Activated CD8-positive, alpha-beta T cell treated with anti-CD3 and anti-CD28 coated beads for 36 hours (primary cell): ENCODE measurements at places on chromosomes 6 and 20. TPM values are rescaled to one million over a fixed set of nuclear protein-coding genes. Genes with fewer than 3 reads are reported as not detected.
A peak's percentile ranks its signal among the peaks of the same experiment; 100 is the strongest.

DNA sequence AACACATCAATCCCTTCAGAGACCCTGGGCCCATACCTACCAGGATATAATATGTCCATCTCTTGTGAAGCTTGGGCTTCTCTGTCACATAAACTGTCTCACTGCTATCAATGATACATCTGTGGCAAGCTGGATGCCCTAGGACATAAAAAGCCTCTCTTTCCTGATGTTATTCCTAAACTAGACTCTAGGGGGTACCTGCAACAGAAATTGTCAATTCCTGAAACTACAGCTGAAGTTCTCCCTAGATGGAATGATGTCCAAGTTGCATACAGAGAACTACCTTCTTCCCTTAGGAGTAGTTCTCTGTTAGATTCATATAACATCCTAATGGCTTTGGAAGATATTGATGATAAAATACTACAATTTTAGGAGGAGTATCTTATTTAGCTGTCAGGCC lies 35.8 kb downstream of the TBX18 start:
- H3K27ac ChIP-seq, result no peak overlapping the region
- no peaks in the 10 kb centered on the region for H3K4me1 ChIP-seq
- DNase-seq, result no peak
- H3K27me3 ChIP-seq, result peaks cover 1% of the 10 kb centered on the region
- H3K36me3 ChIP-seq, result no peaks in the 10 kb centered on the region

OOEP gene
- total RNA-seq, result not detected

DNMT3B gene
- 2.9 TPM for total RNA-seq

DNA sequence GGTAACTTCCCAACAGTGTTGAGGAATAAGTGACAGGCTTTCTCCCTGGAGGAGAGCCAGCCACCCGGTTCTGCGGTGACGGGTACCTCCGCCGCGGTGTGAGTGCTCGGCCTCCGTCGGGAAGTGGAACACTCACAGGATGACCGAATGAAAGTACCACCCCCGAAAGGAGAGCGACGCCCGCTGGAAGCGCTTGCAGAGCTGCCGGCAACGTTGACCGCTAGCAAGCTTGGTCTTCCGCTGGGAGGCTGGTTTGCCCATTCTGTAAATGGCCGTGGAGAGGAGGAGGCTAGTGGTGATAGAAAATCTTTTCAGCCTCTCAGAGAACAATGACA lies 614 bp upstream of the TMEM242 start:
- H3K4me1 ChIP-seq, result peaks cover 33% of the 10 kb centered on the region
- peak overlapping the region; percentile 91 for H3K4me3 ChIP-seq
- H3K27ac ChIP-seq, result peak overlapping the region; percentile 88

SOBP gene
- 1.1 TPM for total RNA-seq

SPATS1 gene
- not detected for total RNA-seq

XKR7 gene
- total RNA-seq, result not detected

FNDC1 gene
- total RNA-seq, result not detected

DNA sequence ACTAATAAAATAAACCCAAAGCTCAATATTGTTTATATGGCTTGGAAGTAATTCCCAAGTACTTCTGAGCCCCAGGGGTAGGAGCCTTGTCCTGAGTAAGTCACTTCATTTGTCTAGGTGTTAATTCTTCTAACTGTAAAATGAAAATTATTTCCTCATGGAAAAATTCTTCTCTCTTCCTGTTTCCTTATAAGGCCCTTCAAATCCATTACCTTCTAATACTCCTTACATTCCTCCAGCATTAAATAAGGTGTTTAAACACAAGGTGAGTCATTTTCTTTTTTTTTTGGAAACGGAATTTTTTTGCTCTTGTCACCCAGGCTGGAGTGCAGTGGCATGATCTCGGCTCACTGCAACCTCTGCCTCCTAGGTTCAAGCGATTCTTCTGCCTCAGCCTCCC lies 41.9 kb downstream of the PRR18 start:
- H3K4me3 ChIP-seq, result no peak overlapping the region
- H3K4me1 ChIP-seq, result no peaks in the 10 kb centered on the region
- no peak overlapping the region for H3K27ac ChIP-seq
- no peak for DNase-seq

GRCh38 chr6:140061110-140062042 lies 686.9 kb upstream of the CITED2 start:
- H3K27ac ChIP-seq, result no peak overlapping the region
- H3K4me1 ChIP-seq, result no peaks in the 10 kb centered on the region
- no peak overlapping the region for H3K4me3 ChIP-seq

DNA sequence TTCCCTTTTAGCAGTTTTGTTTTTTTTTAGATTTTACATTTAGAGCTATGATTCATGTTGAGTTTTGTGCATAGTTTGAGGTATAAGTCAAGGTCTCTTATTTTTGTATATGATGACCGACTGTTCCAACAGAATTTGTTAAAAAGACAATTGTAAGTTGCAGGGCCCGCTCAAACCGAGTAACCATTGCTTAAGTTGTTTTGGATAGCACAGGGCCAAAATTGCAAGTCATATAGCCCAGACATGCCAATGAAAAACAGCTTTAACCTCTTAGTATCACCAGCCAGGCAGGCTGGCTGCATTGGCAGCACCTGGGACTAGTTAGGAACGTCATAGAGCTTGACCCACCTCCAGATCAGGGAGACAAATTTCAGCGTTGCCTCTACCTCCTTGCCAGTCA lies 47.3 kb downstream of the PFDN4 start:
- peaks cover 1% of the 10 kb centered on the region for H3K27me3 ChIP-seq
- no peaks in the 10 kb centered on the region for H3K4me1 ChIP-seq
- no peak overlapping the region for H3K27ac ChIP-seq

DNA sequence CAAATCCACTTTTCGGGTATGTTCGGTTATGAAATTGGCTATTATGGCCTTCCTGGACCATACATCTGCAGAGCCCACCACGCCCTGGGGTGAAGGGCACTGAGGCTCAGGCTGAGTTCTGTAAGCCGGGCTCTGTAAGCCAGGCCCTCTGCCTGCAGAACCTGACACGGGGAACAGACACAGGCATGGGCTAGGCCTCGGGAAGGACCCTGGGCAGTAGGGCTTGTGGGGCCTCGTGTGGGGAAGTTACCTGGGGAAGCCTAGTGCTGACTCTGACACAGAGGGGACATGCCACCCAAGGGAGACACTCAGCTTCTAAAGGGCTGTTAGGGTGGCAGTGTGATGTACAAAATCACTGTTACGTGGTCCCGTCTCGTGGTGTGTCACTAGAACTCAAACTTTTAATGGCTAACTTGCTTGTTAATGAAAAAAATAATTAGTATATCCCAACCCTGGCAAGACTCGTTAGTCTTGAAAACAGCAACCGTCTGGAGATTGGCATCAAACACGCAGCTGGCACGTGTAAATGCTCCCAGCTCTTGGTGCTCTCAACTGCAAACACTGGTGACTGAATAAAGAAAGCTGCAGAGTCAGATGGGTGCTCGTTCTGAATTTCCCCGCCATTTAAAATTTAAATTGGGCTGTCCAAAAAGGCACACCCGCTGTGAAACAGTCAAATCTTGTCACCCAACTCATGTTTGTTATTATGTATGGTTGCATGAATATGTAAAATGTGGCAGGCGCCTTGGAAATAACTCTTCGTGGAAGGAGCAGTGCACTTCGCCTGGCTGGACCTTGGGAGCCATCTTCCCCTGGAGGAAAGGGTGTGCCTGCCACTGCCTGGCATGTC lies 23.6 kb upstream of the TCFL5 start:
- no peak overlapping the region for H3K4me3 ChIP-seq
- no peaks in the 10 kb centered on the region for H3K4me1 ChIP-seq
- H3K27ac ChIP-seq, result no peak overlapping the region
- peaks cover 21% of the 10 kb centered on the region for H3K36me3 ChIP-seq

DNA sequence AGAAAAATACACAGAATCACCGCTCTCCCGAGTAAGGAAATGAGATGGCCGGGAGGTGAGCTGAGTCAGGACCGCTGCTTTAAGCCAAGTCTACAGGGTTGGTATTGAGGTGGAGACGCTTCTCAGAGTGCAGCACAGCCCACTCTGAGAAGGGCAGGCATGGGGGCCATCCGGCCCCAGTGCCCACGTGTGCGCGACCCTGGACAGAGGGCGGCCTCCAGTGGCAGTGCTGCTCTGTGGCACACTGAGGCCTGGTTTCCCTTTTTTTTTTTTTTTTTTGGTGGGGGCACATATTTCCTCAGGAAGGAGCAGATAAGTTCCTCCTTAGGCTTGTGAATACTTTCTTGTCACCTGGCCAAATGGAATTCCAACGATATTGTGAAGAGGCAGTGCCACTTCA lies 88.8 kb downstream of the FOXC1 start:
- no peak overlapping the region for H3K27ac ChIP-seq
- no peaks in the 10 kb centered on the region for H3K27me3 ChIP-seq
- no peak for DNase-seq
- no peaks in the 10 kb centered on the region for H3K4me1 ChIP-seq

GSTA2 gene
- total RNA-seq, result not detected

DNA sequence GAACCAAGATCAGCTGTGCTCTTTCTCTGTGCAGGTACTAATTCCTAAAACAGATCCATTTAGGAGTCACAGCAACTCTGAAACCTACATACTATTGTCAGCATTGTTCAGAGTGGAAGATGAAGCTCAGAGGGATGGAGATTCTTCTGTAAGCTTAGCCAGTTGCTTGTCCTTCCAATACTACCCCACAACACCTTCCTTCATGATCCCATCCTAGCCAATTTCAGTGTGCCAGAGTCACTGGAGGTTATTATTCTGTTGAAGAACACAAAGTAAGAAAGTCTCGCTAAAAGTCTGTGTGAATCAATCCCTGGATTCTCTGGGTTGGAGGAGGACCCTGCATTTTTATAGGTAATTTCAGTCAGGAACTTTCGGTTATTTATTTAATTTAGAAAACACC lies 2.3 kb downstream of the POPDC3 start:
- H3K27me3 ChIP-seq, result peaks cover 48% of the 10 kb centered on the region
- no peak overlapping the region for H3K27ac ChIP-seq
- DNase-seq, result no peak
- no peaks in the 10 kb centered on the region for H3K36me3 ChIP-seq
- no peak overlapping the region for H3K4me3 ChIP-seq

BTBD9 gene
- total RNA-seq, result 6.2 TPM

DNA sequence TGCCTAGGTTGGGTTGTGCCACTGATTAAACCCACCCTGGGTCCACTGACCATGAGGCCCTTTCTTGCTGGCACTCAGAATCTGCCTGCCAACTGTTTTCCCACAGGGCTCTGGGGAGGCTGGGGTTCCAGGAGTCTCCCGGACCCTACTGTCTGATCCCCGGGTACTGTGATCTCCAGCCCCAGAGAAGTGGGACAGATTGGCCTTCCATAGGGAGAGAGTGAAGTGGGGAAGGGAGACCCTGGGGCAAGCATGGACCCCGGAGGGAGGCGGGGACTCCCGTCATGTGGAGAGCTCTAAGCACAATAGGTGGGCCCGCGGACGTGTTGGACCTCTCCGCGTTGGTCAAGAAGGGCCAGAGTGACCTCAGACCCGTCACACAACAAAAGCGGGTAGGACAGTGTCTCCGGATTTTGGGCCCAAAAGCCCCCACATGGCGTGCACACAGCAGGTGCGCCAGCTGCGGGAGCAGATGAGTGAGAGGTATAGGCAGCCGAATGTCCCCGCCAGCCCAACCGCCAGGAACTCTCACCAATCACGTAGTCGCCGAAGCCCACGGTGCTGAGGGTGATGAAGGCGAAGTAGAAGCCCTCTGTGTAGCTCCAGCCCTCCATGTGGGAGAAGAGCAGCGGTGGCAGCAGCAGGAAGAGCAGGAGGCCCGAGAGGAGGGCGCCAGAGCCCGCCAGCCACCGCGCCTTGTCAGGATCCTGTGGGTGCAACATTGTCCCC lies 10.6 kb downstream of the KCNK17 start:
- no peaks in the 10 kb centered on the region for H3K36me3 ChIP-seq
- no peak overlapping the region for H3K27ac ChIP-seq
- no peak overlapping the region for H3K4me3 ChIP-seq
- H3K4me1 ChIP-seq, result peaks cover 4% of the 10 kb centered on the region

ADGRF5 gene
- total RNA-seq, result not detected

BPIFB2 gene
- not detected for total RNA-seq
